ENCODE measurements at places on chromosomes 3 and 15.

DNA sequence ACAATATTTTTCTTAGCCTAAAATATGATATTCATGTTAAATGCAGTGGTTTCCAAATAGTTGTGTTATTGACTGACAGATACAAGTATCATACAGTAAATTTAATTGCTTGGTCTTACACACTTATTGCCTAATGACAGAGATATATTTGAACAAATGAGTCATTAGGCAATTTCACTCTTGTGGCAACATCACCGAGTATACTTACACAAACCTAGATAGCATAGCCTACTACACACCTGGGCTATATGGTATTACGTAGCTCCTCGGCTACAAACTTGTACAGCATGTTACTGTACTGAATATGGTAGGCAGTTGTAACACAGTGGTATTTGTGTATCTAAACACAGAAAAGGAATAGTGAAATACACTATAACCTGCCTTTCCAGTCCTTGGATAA is 50.3 kb downstream of the SERPINI1 start:
- DNase-seq: no peak

DNA sequence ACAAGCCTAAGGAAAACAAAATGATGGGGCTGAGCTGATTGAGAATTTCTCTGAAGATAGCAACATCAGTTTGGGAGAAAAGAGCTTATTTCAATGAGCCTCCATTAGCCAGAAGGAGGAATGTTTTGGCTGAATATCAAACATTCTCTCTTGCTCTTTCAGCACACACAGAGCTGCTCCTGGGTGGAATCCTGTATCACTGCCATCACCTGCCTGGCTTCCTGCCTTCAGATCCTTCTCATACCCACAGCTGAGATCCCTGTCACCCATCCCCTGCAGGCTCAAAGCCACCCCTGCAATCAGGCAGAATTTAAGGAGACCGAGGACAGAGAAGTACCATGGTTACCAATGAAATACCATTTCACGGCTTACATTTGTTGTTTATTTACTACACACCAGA is 27.2 kb upstream of the SYN2 start:
- no peak for DNase-seq

DNA sequence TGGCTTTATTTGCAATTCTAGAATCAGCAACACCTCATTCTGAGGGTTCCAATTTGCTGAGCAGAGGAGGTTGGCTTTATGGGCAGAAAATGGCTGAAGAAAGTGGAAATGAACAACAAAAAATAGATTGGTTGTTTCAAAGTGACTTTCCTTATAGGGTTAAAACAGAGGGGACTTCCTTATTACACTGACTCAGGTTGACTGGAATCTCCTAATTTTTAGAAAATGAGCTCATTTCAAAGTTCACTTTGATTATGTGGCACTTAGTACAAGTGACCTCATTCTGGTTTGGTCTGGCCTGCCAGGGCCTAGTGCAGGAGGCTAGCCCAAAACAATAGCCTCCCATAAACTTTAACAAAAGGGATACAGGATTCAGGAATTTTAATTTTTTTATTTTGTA is 41.4 kb downstream of the NFKBIZ start:
- DNase-seq: no peak

DNA sequence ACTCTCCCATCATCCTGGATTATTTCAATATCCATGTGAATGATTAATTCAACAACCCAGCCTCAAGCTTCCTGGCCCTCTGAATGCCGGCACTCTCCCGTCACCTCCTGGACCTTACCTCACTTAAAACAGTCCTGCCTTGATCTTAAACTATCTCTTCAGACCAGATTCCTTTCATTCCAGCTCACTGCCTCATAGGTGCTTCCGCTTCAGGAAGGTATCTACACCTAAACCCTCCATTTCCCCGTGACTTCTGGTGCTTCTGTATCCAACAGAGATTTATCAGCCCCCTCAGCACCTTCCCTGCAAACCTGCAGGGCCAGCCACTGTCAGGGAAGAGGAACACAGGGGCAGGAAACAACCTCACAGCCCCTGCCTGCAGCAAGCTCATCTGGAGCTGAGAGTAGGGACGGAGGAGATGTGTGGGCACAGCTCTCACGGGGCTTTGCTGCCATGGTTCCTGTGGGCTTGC is 98.9 kb upstream of the TJP1 start:
- DNase-seq: no peak

DNA sequence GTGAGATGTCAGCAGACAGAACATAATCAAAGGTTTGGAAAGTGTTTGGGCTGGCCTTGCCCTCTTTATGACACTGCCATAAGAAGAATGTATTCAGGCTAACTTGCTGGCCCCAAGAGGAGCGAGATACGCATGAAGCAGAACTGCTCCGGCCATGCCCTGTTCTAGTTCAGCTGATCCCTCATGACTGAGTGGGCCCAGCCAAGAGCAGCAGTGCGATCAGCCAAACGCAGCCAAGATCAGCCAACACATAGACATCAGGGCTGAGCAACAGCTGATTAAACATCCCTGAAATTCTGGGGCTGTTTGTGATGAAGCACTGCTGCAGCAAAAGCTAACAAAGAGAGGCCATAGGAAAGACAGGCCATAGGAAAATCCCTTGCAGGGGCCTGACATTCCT is 24.1 kb downstream of the POMGNT2 start:
- no peak for DNase-seq

GRCh38 chr3:142459929-142460328 is 12.1 kb upstream of the XRN1 start:
- no peak for DNase-seq

DNA sequence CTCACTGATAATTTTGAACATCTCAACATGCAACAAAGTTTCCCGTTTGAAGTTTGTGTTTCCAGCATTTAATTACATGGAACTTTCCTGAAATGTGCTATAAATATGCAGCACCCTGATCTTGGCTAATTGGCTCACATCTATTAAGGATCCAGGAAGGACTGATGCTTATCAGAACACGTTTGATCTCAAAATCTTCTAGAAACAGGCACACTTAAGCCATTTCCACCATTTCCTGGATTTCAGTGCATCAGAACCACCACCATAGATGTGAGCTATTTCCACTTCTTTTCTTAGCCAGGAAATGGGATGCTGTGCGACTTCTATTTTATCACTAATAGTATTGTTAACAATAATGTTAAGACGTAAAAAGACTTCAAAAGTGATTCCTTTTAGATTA is 228.9 kb downstream of the FEZF2 start:
- no peak for DNase-seq

- no peak for DNase-seq
These were observed 244.0 kb upstream of the THBS1 start for GRCh38 chr15:39336926-39337325.

DNA sequence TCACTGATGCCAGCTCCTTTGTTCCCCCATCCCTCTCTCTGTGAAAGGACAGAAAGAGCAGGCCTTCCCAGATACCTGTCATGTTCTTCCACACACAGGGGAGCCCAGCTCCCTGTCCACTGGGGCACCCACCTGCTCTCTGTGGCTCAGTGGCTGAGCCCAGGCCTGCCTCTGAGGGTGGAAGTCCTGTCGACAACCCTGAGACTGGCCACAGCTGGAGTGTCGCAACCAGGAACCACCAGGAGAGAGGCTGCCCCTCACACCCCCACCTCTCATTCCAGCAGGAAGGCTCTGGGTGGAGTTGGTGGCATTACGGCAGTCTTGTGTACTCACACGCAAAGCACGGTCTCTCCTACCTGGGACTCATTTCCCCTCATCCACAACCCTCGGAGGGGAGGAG is 66.3 kb downstream of the MEGF11 start:
- no peak for DNase-seq

DNA sequence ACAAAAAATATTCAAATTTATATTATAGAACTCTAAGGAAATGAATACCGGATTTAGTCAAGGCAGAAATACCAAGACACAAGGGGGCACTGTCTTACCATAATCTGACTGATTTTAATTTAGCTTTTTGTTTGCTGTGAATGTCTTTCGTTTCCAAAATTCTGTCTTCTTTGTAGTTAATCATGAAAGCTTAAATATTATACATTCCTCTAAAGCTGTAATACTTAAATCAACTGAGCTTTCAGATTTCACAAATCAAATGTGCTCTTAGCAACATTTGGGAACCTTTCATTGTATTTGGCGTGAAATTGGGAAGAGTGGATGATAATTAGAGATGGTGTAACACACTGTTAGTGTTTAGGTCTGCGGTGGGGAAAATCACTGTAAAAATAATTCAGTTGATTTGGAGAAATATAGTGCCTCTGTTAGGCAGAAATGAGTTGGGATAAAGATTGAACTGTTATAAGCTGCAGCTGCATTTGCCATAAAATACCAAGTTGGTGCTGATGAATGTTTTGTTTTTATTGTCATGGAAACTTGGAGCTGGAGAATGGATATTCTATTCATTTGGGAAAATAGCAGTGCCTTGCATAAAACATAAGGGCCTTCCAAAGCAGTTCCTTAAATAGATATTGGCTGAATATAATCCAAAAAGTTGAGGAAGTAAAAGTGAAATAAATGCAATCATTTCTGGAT is 228.2 kb downstream of the TCF12 start:
- DNase-seq: no peak

DNA sequence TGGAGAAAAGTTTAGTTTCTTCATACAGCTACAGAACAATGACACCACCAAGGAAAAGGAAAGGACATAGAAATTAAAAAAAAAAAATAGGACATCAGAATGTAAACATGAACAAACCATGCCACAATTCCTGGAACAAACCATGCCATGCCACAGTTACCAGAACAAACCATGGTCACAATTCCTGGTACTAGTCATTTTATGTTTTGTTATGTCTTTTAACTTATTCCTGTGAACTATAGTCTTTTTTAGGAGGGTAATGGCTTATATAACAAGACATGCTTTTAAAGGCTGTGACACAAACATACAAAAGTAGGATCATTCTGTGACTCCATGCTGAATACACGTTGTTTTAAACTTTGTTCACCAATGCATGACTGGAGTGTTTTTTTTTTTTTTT is 42.8 kb downstream of the CD47 start:
- DNase-seq: no peak

- no peak for DNase-seq
These were observed 1078.4 kb downstream of the ROBO1 start for GRCh38 chr3:78689378-78689777.

DNA sequence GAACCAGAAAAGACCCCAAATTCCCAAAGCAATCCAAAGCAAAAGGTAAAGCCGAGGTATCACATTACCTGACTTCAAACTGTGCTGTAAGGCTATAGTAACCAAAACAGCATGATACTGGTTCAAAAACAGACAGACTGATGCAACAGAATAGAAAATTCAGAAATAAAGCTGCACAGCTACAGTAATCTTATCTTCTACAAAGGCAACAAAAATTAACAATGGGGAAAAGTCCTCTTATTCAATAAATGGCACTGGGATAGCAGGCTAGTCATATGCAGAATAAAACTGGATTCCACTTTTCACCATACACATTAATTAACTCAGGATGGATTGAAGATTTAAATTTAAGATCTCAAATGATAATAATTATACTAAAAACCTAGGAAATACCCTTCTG is 392.6 kb upstream of the CBLB start:
- DNase-seq: no peak
